ENCODE measurements at places on chromosomes 11 and 22.

DNA sequence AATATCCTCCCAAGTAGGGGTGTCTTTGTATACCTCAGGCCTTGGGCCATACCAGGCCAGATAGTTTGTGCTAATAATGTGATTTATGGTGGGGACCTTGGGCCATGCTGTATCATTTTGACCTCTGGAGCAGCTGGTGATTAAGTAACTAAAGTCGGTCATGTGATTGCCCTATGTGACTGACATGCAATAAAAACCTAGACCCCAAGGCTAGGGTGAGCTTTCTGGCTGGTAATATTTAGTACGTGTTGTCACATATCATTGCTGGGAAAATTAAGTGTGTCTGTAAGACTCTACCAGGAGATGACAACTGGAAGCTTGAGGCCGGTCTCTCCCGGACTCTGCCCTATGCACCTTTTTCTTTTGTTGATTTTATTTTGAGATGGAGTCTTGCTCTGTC, 12.6 kb upstream of the TFIP11 start:
- no peak for DNase-seq

GRCh38 chr11:73367482-73368024, 8.6 kb upstream of the RELT start:
- DNase-seq, result no peak

- DNase-seq, result no peak
Observed at GRCh38 chr11:118002010-118002540, 15.9 kb downstream of the IL10RA start.

DNA sequence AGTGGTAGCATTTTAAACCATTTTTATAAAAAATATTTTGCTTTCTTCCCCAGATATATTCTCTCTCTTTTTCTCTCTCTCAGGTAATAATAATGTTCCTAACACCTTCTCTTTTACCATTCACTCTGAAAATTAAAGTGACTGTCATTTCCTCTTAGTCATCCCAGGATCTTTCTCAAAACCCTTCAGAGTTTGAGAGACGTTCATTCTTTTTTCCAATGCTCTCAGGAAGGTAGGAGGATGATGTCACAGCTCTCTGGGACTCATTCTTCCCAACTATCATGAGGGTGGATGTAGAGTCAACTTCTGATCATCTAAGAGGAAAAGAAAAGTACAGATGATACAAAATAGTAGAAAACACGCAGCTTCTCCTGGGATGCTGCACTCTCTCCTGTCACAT, 60.2 kb upstream of the CRTAM start:
- DNase-seq, result no peak

GRCh38 chr11:47466701-47467250, 17.8 kb upstream of the RAPSN start:
- no peak for DNase-seq

GRCh38 chr22:10961043-10961860, 4566.7 kb upstream of the OR11H1 start:
- no peak for DNase-seq

GRCh38 chr11:1453611-1454034, 33.0 kb downstream of the MOB2 start:
- no peak for DNase-seq

DNA sequence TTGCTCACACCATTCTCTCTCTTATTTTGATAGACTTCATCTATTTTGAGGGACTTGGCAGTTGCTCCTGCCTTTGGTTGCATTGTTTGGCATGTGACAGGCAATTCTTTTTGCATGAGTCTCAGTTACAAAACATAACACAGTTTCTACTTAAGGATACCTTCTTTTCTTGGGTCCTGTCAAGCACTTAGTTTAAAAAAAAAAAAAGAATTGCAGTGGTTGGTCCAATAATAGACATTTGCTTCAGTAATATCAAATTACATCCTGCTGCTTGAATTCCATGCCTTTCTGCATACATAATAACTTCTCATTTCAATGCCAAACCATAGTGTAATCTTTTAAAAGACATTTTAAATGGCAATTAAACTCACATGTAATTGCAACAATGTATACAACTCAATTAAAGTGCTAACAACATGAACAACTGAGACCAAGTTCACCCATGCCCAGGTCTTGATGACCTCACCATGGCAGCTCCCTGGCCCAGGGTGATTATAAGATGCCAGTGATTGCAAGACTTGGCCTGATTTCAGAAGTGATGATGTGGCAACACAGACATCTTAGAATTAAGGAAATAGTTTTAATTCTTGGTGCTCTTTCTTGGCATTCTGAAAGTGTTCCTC, 32.2 kb upstream of the PLET1 start:
- DNase-seq, result no peak

GRCh38 chr22:22735695-22736611, 91.5 kb downstream of the GGTLC2 start:
- no peak for DNase-seq

DNA sequence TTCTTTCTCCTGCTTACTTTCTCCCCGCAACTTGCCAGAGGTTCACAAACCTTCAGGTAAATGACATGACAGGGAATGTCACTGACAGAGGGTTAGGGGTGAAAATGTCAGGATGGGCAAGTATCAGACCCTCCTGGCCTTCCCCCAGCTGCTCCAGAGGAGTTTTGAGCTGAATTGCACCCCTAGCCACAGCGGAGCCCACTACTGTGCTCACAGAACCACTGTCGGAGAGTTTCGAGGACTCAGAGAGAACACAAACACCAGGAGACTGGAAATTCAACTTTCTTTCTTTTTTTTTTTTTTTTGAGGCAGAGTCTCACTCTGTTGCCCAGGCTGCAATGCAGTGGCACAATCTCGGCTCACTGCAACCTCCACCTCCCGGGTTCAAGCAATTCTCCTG, 21.5 kb upstream of the P2RY2 start:
- DNase-seq, result no peak

GRCh38 chr11:416051-416756, 1.4 kb upstream of the SIGIRR start:
- no peak for DNase-seq

DNA sequence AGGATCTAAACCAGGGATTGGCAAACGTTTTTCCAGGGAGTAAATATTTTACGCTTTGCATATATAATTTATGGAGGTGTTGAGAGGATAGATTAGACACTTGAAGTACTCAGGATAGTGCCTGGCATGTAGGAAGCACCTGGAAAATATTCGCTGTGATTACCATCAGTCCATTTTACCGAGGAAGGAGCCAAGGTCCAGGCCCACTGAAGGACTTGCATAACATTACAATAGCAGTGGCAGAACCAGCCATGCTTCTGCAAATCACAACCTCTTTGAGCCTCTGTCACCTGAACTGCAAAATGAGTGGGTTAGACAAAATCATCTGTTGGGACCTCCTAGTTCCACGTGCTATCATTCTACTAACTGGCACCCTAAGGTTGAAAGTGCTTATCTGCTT, 5.4 kb downstream of the FUT4 start:
- no peak for DNase-seq

- no peak for DNase-seq
Observed at GRCh38 chr11:64180891-64181290, 5.1 kb upstream of the STIP1 start.

DNA sequence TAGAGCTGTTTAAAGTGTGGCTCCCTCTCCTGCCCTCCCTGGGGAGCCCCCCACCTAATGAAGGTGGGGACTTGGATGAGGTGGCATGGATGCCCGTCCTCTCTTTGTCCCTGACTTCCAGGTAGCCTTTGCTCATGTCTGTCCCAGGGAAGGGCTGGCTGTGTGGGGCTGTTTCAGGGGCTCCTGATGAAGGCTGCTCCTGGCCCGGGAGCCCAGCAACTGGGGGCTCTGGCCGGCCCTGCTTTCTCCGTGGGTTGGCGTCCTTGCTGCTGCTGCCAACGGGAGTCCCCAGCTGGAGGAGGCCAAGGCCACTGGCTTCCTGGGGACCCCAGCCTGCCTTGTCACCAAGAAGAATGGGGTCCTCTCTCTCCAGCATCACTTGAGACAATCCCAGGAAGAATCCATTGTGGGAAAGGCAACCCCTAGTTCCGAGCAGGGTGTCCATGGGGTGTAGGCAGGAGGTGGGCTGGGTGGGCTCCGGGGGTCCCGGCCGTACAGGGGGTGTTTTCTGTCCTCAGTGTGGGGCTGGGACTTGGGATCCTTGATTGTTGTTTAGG, 13.2 kb downstream of the GRAMD4 start:
- DNase-seq, result no peak

- DNase-seq, result no peak
Observed at GRCh38 chr11:34773826-34774225, 142.4 kb downstream of the APIP start.

- DNase-seq, result no peak
Observed at GRCh38 chr22:17601031-17601430, 27.5 kb downstream of the ATP6V1E1 start.

GRCh38 chr22:21866833-21867527, 465 bp downstream of the MAPK1 start:
- DNase-seq, result no peak

DNA sequence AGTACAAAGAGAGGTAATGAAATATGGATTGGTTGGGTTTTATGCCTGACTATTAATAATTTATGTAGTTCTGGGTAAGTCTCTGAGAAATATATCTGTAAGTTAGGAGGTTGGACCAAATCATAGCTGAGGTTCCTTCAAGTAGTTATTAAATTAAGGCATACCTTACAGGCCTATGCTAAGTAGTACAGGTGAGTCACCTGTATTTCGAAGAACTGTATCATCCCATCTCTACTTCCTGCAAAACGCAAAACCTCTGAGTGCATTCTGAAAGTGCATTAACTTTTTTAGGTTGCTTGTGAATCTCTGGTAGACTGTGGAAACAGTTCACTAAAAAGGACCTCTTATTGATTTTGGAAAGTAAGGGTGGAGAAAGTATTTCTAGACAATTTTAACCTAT, 37.1 kb downstream of the APOL5 start:
- no peak for DNase-seq

DNA sequence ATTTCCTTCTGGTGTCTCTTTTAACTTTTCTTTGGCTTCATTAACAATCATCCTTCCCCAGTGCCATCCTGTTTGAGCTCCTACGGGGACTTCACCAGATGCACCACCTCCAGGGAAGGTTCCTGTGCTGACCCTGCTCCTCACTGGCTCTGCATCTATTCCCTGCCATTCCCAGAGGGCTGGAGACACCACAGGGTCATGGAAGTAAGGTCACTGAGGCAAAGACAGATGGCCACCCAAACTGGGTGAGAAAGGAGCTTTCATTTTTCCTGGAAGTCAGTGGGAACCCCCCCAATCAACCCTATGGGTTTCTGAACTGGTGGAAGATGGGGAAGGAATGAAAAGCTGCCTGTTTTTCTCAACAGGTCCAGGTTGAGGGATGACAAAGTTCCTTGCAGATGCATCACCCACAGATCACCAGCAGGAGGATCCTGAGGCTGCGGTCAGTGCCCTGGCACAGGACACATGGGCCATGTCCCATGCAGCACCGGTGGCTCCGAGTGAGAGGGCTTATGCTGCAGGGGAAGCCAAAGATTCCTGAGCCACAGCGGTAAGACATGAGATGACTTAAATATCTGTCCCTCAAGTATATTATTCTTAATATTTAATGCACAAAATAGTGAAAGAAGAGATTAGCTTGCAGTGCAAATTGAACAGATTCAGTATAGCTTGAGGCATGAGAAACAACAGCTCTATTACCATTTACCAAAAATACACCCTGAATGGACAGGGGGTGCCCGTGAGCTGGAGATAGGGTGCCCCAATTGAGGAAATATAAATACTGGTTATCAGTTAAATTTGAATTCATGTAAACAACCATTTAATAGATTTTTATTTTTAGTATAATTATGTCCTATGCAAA, 73.0 kb upstream of the VPREB1 start:
- no peak for DNase-seq

DNA sequence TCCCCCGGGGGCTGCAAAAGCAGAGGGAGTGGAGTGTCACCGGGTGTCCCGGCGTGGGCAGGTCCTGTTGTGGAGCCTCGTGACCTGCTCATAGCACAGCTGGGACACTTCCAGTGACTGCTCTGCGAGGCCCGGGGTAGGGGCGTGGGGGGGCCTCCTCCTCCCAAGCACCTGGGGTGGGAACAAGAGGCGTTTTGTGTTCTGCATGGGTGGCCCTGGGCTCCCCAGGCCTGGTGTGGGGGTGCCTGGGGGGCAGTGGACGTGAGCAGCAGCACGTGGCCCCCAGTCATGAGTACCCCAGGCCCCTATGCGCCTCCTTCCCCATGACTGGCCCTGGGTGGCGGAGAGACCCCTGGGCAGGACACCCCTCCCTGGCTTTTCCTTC, 104.7 kb downstream of the KCNQ1 start:
- no peak for DNase-seq

- no peak for DNase-seq
Observed at GRCh38 chr11:68200639-68201038, 12.5 kb downstream of the KMT5B start.

DNA sequence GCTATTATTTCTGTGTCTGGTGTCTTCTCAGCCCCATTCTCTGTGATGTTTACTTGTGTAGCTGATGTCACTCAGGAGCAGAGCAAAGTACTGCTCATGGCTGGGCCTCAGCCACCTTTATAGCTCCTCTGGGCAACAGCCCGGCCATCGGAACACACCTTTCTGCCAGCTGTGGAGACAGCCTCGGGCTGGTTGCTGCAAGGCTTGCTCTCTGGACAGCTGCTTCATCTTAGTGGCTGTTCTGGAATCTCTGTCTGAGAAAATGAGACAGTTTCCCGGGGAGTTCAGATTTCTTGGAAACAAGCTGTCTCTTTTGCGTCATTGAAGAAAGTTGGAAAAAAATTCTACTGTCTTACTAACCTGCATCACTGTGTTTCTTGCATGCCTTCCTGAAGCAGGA, 20.0 kb downstream of the THY1 start:
- no peak for DNase-seq

- DNase-seq, result no peak
Observed at GRCh38 chr11:58530236-58530635, 22.3 kb upstream of the OR5B21 start.

DNA sequence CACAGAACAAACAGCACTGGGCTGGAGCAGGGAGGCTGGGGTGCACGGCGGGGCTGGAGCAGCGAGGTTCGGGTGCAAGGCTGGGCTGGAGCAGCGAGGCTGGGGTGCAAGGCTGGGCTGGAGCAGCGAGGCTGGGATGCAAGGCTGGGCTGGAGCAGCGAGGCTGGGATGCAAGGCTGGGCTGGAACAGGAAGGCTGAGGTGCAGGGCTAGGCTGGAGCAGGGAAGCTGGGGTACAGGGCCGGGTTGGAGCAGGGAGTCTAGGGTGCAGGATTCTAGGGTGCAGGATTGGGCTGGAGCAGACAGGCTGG, 198.5 kb downstream of the BRD1 start:
- DNase-seq, result no peak

GRCh38 chr22:49269371-49269770, 558.3 kb downstream of the BRD1 start:
- DNase-seq, result no peak

- no peak for DNase-seq
Observed at GRCh38 chr11:69836401-69836800, 17.2 kb upstream of the FGF3 start.

- no peak for DNase-seq
Observed at GRCh38 chr11:9138133-9138453, 46.7 kb upstream of the SCUBE2 start.

DNA sequence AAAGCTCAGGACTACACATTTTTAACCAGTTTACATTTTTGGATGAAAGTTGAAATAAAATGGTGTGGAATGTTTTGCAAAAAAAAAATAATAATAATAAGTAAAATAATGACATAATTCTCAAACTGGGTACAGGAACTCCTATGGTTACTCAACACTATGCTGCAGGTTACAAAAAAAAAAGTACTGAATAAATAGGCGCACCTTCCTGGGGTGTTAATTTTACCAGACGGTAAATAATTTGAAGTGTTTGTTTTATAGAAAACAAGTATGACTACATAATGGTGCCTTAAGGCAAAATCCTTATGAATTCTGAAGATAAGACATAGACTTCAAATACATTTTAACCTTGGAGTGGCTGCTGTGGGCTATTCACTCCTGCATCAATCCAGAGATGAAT, 76.5 kb downstream of the RELT start:
- no peak for DNase-seq
